ENCODE measurements at places on chromosomes 5 and 9.

DNA sequence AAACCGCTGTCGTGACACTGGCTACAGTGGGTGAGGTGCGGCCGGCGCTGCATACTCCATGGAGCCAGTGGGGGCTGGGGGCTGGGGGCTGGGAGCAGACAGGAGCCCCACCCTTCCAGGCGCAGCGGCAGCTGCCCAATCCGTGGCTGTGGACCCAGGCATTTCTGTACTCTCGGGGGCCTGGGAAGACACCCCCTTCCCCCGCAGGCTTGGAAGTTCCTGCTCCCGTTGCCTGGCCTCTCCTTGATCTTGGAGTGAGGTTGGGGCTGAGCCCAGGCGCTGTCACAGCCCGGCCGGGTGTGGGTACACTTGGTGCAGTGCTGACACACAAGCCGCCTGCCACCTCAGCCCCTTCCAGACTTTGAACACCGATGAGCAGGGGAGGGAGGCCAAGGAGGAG is 27.7 kb upstream of the GGTA1 start:
- no peak for DNase-seq

DNA sequence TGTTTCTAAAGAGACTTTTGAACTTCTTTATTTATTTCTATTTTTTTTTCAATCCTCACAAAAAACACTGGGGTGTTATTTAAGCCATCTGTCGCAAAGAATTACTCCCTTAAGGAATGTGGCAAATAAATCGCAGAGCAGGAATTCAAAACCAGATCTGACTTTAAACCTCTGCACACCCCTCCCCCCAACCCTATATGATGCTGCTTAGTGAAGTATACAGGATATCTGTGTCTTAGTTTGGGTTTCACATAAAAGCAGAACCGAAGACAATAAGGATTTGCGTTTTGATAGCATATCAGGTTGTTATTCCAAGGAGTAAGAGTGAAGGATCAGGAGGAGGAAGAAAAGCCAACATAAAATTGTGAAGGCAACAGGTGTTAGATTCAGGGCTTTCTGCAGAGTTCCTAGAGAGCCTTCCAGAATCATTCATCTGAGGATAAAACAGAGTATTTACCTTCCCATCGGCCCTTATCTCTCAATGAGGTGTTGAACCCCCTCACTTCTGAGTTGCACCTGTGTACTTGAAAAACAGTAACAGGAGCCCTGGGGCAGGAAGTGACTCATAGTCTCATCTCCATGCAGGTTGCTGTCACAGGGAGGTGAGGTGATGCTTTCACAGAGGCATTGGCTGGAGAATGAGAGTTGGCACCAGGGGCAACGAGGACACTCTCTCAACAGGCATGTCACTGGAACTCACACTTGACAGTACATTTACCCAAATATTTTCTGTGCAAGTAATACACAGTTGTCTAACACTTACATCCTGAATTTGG is 33.5 kb upstream of the DMRT3 start:
- no peak for DNase-seq

DNA sequence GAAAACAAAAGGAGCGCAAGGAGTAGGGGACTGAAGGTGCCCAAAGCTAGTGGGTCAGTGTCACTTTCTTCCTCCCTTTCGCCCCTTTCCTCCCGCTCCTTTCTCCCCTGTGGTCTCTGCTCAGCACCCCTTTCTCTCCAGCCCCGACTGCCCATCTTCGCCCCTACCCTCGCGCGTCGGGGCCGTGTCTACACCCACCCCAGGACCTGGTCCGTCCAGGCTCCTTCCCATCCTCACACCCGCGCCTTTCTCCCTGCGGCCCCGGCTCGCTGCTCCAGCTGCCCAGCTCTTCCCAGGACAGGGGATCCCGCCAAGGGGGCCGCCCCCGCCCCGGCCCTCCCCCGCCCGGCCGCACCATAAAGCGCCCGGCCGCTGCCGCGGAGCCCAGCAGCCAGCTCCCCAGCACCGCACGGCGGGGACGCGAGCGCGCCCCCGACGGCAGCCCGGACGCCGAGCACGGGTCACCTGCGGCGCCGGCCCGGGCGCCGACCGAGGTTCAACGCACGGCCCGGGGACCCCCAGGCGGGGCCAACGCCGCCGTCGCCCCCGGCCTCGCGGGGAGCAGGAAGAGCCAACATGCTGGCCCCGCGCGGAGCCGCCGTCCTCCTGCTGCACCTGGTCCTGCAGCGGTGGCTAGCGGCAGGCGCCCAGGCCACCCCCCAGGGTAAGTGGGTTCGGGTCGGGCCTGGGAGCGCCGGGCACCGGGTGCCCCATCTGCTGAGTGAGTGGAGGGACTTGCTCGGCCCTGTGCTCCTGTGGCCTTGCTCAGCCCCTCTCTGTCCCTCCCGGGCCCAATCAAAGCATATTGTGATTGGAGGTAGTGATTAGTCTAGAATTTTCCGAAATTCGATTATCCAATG is at the start of gene THBS4:
Gene THBS4 (plus strand): TSS at position 387 of the 860 bp plus-strand sequence. CDS start 190 bp downstream, at position 577.
- no peak for DNase-seq

DNA sequence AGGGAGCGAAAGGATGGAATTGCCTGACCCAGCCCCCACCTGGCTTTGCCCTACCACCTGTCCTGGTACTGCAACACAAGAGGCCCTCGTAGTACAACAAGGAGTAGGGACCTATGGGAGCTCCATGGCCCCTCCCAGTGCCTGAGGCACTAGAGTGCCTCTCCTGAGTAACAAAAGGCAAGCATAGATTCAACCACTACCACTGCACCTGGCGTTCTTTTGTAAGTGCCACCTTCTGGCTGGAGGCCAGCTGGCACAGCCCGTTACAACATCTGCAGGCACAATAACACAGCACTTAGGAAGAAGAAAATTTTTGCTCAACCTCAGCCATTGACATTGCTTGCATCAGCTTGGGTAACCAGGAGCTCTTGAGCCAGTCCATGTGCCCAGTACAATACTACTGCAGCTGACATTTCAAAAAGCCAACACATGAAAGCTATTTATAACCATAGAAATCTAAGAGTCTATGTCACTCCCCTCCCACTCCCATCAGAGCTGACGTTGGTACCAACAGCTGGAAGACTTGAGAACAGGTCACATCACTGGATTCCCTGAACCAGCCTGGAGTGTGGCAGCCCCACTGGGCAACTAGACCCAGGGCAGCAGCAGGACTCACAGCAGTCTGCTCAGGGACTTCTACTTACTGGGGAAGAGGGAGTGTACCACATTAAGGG is 17.7 kb upstream of the FAM174A start:
- no peak for DNase-seq

GRCh38 chr5:157161996-157162395 is 4.1 kb downstream of the GARIN3 start:
- DNase-seq = no peak

GRCh38 chr5:119393201-119393691 is 37.4 kb downstream of the TNFAIP8 start:
- DNase-seq = no peak

DNA sequence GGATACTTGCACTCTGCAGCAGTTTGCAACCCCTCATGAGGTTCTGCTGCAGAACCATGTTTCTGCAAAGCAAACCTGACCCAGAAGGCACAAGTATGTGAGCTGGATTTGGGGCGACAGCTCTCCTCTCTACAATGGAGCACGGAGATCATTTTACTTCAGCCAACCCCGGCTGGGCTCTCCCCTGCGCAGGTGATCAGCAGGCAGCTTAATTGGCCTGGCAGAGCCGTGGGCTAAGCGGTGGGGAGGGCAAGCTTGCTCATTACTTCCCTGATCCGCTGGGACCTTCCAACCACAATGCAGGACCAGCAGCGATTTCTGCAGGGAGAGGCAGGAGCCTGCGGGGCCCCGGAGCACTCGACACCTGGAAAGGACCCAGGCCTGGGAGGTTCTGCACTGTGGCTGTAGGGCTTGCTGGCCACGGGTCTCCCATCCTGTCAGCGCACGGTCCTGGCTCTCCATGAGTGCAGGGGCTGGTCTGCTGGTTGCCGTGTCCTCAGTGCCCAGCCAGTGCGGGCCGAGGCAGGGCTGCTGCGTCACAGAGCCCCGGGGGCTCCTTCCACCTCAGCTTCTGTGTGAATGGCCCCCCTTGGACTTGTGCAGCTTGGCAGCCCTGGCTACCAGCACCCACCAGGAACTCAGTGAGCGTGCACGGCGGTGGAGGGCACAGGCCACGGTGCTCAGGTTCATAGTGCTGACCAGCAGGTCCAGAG is 51.8 kb upstream of the RAPGEF1 start:
- no peak for DNase-seq

DNA sequence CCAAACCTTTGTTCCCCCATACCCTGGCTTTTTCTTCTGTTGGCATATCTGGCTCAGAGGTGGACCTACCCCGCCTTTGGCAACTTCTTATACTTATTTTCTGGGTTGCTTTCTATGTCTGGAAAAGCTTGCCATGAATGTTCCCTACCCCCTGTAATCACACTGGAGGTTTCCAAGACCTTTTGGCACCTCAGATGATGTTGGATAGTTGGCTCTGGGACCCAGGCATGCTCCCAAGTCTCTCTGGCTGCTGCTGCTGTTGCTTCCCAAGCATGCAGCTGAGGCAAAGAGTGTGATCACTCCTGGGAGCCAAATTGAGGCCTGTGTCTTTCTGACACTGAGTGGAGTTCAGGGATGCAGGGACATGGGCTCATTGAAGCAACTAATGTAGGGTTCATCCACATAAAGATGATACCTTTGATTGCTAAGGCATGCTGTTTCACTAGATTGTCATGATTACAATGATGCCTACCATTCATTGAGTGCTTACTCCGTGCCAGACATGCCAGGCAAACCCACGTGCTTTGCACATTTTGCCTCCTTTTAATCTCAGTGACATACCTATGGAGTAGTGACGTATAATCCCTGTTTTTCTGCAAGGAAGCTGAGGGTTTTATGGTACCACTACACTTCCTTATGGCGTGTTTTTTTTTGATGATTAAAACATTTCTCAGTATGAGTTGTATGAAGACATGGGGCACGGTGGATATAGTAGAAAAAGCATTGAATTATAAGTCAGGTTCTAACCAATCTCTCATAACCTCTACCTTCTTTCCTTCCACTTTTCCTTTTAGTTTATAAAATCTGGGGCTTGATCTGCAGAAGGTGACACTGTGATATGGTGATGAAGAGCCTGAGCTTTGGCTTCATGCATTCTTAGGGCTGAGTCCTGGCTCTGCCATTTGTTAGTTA is 73.1 kb downstream of the ARHGAP26 start:
- no peak for DNase-seq

GRCh38 chr9:69293156-69293555 is 31.9 kb upstream of the ENTREP1 start:
- no peak for DNase-seq

DNA sequence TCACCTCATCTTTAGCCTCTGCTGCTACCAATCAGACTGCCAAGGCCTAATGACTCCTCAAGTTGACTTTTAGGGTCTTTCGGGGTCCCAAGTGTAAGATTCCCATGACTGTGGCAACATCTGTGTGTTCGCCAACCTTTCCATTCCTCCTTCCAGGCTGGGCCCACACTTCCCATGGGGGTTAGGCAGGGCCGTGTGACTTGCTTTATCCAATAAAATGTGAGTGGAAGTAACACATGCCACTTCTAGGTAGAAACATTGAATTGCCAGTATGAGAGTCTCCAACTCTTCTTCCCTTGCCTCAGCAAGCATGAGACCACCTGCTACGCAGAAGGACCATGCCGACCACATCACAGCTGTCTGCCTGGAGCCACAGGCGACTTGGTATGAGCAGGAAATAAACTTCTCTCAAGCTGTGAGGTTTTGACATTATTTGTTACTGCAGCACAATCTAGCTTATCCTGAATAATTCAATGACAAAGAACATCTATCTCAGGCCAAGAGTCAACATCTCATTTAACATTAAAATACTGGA is 190.4 kb upstream of the IER5L start:
- DNase-seq = no peak

GRCh38 chr5:31585895-31586270 is 53.0 kb upstream of the PDZD2 start:
- no peak for DNase-seq

DNA sequence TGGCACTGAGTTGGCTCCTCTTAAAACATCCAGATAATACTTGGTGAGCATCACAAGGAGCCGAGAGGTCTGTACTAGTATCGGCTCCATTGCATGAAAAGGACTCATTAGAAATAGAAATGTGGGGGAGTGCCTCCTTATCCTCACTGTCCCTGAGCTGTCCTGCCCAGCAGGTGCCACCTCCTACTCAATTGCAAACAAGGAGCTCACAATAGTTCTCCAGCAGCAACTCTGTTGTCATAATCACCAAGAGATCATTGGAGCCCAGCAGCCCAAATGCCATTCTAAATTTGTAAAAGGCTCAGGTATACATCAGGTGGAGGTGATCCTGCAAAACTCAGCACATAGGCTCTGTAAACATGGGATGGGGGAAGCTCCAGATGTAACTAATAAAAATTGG is 99.1 kb downstream of the PLK2 start:
- no peak for DNase-seq

GRCh38 chr5:135632798-135633197 is 54.0 kb upstream of the CXCL14 start:
- DNase-seq = no peak

DNA sequence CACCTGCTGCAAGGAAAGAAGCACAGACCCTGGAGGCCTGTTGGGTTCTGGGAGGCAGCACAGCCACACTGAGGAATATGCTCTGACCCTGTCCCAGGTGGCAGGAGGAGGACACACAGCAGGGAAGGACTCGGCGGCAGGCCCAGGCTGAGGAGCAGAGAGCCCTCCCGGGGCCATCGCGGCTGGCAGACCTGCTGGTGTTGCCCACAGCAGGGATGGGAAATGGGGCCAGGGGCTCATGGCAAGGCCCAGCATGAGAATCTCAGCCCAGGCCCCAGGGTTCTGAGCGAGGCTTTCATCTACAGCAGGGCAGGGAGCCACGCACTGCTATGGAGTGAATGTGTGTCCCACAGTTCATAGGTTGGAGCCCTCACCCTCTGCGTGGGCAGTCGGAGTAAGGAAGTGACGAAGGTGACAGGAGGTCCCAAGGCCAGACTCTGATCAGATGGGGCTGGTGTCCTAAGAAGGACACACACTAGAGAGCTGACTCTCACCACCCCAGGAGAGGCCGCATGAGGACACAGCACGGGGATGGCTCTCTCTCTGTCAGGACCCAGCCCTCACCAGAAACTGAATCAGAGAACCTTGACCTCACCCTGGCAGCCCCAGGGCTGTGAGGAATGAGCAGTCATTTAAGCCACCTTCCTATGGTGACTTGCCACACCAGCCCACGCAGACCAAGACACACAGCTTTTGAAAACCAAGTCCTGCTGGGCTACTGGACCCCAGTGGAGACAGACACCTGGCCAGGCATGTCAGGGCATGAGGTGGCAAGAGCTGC is 10.3 kb upstream of the GPSM1 start:
- DNase-seq = no peak

- DNase-seq = no peak
Measured at GRCh38 chr5:72166070-72166979, 59.0 kb downstream of the MAP1B start.

GRCh38 chr5:169494383-169494935 is 89.1 kb upstream of the SPDL1 start:
- DNase-seq = no peak

- DNase-seq = no peak
Measured at GRCh38 chr5:80591352-80591751, 21.3 kb upstream of the ANKRD34B start.

DNA sequence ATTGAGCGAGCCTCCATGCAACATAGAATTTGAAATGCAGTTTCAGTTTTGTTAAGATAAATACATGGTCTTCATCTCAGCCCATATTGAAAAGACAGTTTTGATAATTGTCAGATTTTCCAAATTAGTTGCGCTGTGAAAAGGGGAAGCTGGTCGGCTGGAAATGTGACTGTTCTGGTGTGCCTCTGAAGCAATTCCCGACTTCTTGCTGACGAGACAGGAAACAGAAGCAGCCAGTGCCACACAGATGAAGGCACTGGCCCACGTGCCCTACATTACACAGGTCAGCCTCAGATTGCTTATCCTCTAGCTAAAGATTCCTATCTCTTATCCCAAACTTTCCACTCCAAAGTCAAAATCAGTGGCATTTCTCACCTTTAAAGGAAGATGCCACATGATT is 214.1 kb upstream of the TLE4 start:
- no peak for DNase-seq
